ENCODE measurements at places on chromosomes 6 and 20.

GRCh38 chr6:43931201-43931600 is 161.2 kb downstream of the VEGFA start:
- no peak for DNase-seq

DNA sequence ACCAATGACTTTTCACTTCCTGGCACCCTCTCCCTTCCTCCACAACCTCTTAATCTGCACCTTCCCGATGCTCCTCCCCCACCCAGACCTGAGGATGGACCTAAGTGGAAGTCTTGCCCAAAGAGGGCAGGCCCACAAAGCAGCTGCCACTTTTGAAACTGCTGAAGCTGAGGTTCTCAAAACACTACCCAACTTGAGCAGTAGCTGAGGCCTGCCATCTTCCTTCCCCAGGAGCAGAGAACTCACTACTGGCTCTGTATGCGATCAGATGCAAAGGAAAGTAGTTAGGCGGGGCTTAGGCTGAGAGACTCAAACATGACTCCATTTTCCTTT is 1.5 kb downstream of the HM13 start:
- no peak for DNase-seq

DNA sequence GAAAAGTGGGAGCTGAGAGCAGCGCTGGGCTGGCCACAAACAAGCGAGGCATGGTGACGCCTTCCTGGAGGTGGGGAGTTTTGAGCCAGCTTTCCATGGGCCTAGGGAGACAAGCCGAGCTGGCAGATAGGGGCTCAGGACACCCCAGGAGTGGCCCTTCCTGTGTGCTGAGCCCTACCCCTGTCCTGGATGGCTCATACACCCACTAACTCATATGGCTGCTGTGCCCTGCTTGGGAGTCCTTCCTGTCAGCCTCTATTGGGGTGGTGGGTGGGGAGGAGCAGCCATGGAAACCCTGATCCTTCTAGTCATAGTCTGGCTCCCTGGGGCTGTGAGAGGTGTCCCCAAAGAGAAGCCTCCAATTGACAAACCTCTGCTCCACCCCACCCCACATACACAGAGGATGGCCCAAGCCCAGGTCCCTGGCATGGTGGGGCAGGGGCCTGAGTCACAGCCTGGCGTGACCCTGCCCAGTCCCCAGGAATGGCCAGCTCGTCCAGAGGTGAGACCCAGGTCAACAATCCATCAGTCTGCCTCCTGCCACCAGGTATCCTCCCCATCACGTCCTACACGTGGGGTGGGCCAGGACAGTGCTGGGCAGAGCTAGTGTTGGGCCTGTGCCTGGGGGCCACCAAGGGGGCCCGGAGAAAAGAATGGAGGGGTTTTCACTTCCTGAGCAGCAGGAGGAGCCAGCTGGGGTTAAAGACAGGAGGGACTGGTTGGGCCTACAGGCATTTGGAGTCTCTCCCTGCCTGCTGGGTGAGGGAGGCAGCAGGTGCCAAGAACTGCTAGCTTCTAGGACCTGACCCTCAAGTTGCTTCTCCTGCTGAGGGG is 52.2 kb downstream of the MRPL14 start:
- DNase-seq: no peak

DNA sequence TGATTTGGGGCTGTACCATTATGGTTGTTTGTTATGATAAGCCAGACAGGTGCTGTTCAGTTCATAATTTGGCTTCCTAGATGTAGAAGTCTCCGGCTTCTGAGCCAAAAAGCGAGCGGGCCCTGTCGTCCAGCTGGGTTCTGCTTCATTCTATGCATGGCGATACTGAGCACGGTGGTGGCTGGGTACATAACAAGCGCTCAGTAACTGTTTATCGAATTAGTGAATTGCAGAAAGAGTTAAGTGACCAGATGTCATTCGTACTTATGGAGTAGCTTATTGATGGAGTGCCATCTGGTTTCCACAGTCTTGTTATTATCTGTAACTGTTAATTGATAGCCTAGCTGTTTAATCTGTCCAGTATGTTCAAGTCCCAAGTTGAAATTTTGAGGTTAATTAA is 85.0 kb downstream of the DTD1 start:
- no peak for DNase-seq

DNA sequence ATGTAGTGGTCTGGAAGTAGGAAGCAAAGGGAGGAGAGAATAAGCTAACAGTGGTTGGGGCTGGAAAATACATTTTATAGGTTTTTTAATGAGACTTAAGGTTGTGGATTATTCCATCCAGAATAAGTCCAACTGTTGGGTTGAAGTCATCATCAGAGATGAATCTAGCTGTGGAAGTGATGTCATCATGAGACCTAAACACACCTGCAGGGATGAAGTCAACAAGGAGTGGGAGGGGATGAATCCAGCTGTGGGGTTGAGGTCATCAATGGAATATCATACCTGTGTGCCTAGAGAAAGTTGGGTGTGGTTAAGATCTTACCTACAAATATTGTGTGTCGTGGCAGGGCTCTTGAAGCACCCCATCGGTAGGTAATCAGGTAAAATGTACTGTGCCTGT is 730.7 kb downstream of the RFPL4B start:
- DNase-seq: no peak

GRCh38 chr6:33452496-33452895 is 1.9 kb upstream of the ZBTB9 start:
- no peak for DNase-seq

DNA sequence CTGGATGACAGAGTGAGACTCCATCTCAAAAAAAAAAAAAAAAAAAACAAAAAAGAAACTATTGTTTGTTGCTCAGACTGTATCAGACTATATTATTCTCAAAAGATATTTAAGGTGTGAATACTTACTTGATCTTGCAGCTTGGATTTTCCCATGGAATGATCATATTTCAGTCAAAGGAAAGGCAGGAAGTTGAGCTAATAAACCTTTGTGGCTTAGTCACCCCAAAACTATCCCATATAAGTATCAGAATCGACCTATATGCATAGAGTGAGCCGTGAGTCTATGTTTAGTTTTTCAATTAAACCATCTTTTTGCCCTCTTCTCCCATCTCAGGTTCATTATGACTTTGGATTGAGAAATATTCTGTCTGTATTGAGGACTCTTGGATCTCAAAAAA is 152.6 kb downstream of the DNAH8 start:
- no peak for DNase-seq

GRCh38 chr20:16257021-16257420 is 316.2 kb downstream of the KIF16B start:
- no peak for DNase-seq

DNA sequence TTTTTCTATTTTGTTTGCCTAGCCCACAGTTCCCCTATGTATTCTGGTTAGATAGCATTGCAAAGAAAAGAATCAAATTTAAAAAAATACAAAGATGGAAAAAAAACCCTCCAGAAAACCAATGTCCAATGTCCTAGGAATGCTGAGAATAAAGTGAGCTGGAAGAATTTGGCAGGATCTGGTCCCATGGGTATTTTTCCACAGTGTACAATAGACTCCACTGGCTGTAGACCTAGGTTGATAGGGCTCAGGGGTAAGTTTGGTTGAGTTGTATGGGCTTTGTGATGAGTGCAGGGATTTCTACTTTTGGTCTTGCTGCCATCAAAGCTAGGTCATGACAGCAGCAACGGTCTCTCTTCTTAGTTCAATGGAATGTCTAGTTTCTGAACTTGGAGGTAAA is 41.5 kb downstream of the SLC22A2 start:
- no peak for DNase-seq

DNA sequence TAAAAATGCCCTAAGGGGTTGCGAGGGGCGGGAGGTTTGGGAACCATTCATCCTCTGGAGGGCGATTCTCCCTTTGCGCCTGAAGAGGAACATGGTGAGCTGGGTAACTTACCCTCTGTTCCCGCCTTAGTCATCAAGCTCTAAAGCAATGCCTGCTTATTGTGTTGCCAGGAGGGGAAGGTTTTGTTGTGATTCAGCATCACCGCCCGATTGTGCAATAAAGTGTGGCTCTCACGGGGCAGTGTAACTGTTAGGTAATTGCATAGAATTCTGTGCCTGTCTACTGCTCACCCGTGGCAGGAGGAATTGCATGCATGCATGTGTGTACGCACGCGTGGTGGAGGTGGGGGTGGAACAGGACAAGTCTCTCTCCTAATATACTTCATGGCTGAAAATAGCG is 95.5 kb upstream of the AGPAT4 start:
- DNase-seq: no peak

GRCh38 chr6:163877877-163878639 is 463.5 kb downstream of the QKI start:
- DNase-seq: no peak

DNA sequence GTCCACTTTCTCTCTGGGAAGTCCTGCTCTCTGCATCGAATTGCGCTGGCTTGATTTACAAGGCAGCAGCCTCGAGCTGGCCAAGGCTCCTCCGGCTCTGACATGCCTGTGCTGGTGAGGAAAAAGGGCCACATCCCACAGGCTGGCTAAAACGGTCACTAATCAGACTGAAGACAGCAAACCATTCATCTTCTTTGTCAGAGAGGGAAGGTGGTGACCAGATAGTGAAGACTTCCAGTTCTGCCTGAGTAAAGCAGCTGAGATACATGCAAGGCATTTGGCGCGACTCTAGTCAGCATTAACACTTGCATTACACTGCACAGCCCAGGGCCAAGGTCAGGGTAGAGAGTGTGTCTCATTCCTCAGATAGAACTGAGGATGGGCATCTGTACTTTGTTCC is 203.2 kb upstream of the MAP3K7 start:
- DNase-seq: no peak

DNA sequence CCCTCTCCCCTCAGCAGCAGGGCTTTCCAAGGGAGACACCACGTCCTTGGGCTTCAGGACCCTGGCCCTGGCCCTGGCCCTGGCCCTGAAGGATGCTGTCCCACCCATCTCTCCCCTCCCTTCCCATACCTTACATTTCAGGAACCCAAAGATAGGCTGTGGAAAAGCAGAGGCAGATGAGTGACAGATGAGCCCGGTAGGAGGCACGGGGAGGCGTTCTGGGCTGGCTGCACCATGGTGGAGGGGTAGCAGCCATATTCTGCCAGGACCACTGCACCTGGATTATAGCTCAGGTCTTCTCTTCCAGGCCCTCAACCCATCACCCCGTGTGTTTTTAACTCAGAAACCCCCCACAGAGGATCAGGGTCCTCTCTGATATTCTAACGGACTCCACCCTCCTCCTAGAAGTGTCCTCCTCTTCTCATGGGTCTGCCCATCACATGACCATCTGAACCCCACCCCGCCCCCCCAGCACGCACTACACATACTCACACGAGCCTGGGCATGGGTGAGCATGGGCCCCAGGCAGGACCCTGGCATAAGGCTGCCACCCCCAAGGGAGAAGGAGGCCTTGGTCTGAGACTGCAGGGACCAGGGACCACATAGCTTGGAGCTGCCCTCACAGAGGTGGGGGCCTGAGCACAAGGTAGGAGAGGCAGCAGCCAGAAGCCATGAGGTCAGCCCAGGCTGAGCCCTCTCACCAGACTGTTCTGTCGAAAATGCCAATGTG is 220.8 kb upstream of the CDH4 start:
- DNase-seq: no peak

DNA sequence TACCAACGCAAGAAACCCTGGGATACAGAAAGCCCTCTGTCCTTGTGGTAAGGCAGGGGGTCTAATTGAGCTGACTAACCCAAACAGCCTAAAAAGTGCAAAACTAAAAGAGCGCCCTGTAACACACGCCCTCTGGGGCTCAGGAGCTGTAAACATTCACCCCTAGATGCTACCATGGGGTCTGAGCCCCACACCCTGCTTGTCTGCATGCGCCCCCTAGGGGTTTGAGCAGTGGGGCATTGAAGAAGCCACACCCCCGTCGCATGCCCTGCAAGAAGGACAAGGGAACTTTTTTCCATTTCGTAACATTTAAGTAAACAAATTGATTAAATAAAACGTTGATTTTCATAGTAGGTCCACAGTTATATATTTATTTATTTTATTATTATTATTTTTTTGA is 616.9 kb upstream of the MAN1A1 start:
- DNase-seq: no peak
